ENCODE measurements at places on chromosomes 3 and 15. TPM values are rescaled to one million over a fixed set of nuclear protein-coding genes. Genes with fewer than 3 reads are reported as not detected.

DNA sequence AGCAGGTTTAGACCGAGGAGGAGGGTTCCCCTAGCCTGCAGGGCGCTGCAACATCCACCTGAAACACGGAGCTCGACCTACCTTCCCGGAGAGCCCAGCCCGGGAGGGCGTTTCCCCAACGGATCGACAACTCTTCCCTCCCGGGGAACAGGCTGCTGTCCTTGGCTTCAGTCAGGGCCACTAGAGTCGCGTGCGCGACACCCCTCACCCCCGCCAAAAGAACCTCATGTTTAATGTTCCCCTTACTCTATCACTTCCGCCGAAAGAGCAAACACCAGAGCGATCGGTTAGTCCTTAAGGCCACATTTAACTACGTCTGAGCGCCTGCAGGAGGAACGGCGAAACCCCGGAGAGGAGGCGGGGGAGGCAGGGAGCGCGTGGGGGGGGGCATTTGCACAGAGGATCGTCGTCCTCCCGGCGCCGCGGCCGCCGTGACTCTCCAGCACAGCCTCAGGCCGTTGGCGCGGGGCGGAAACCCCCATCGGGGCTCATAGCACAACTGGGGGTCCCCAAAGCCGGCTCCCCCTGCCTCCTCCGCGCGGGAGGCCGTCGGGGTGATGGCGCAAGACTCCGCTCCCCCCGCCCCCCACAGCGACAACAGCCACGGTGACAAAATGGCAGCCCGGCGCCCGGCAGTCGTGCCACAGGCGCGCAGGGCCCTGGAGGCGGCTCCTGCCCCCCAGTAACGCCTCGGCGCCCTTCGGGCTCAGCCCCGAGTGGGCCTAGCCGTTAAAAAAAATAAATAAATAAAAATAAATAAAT is 3.2 kb downstream of the ANP32A start:
- peak; percentile 89 for DNase-seq

The CPN2 gene
- total RNA-seq = not detected

The SLC6A20 gene
- total RNA-seq = 0.11 TPM

DNA sequence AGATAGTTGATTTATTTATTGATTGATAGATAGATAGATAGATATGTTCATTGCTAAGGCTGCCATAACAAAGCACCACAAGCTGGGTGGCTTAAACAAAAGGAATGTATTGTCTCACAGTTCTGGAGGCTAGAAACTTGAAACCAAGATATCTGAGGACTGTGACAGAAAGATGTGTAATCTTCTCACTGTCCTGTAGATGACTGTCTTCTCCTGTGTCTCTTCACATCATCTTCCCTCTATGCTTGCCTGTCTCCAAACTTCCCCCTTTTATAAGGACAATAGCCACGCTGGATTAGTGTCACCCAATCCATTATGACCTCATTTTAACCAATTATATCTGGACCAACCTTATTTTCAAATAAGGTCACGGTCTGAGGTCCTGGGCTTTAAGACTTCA is 40.9 kb downstream of the GNB4 start:
- no peak for DNase-seq

DNA sequence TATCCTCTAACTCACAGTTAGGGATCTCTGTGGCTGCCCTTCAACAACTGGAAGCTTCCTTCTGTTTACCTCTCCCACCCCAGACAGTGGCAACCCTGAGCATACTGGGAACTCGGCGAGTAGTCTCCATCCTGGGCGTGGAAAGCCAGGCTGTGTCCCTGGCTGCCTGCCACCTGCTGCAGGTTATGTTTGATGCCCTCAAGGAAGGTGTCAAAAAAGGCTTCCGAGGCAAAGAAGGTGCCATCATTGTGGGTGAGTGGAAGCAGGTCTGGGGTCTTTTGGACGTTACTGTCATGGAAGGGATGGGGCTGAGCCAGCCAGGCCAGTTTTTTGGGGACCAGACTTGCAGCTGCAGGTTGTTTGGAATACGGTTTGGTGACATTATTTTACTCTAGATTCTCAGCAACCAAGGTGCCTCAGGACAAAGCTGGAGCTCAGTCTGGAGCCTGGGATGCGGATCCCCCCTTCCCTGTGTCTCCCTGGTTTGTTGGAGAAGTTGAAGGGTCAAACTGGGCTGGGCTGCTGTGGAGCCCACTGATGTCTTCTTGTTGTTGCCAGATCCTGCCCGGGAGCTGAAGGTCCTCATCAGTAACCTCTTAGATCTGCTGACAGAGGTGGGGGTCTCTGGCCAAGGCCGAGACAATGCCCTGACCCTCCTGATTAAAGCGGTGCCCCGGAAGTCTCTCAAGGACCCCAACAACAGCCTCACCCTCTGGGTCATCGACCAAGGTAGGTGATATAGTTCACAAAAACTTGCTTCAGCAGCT is 7.5 kb downstream of the UNC45A start:
- no peak for DNase-seq

Measured in CD8-positive, alpha-beta T cell (primary cell).